Fibroblast of the aortic adventitia (primary cell): ENCODE measurements at places on chromosomes 16 and 17.

DNA sequence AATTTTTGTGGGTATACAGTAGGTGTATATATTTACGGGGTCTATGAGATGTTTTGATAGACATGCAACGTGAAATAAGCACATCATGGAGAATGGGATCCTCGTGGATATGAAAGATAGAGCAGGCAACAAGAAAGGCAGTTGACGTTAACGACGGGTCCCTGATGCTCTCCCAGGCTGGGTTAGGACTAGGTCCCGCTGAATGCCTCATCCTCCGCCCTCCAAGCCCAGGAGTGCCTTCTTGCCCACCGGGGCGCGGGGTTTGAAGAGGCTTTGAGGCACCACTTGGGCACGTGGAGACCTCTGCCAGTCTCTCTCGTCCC is 9.5 kb upstream of the ZFP90 start:
- DNase-seq = no peak

- no peak for DNase-seq
Measured at GRCh38 chr17:20613248-20613647, 33.7 kb downstream of the CDRT15L2 start.

DNA sequence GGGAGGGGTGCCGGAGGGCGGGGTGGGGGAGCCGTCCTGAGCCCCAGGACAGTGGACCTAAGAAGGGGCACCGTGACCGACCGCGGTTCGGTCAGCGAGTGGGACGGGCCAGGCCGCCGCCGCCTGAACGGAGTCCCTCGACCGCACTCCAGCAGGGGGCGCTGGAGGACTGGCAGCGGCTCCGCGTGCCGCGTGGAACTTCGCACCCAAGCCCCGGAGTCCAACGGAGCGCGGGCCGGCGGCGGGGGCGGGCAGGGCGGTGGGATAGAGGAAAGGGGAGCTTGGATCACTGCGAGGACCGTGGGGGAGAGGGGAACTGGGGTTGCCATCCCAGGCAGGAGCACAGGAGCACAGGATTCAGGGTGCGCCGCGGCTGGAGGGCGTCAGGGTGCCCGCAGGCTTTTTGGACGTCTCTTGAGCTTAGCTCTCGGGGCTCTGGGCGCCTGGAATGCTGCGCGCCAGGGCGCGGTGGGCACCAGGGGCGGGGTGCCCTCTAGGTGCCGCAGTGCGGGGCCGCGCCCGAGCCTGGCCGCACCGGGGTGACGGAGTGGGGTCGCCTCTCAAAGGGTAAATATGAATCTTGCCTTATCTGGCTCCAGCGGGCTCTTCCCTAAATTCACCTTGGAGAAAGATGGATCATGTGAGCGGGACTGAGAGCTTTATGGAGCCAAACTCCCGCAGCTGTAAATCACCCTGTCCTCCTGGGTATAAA is 379 bp upstream of the OTOP2 start:
- DNase-seq = peak; percentile 35

GRCh38 chr17:77366206-77366557 is 225.4 kb downstream of the SEC14L1 start:
- DNase-seq = no peak

DNA sequence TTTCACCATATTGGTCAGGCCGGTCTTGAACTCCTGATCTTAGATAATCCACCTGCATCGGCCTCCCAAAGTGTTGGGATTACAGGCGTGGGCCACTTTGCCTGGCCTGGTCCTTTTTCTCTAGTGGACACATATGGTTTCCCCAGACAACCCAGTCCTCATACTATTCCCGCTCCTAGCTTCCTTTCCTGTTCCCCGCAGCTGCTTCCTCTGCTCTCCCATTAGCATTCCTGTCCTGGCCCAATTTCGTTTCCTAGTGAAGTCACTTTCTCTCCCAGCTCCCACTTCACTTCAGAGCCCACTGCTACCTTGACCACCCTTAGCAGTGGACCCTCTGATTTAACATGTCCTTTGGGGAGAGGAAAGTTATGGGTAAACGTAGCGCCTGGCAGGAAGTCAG is 11.3 kb downstream of the KATNIP start:
- DNase-seq = no peak

DNA sequence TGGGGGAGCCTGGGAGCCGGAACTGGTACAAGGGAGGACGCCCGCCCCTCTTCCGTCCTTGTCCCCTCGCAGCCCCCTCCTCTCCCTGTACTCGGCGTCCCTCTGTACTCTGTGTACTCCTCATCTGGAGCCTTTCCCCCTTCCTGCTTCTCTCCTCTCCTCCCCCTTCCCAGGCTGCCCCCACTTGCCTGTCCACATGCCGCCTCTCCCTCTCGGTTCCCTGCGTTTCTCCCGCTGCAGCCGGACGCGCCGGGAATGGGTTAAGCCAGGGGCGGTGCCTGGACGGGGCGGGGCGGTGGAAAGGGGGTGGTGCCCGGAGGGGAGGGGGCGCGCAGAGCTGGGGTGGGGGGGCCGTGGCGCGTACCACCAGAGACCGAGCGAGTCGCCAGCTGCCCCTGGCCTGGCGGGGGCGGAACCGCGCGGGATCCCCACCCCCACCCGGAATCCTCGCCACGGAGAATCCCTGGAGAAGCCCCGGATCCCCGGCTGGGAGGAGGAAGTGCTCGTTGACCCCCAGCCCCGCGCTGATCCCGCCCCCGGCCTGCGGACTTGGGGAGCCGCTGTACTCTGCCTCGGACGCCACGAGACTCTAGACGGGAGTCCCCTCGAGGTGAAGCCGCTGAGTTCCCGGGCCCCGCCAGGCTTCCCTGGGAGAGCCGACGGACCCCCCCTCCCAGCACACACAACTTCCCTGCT is 22.6 kb downstream of the GJD3 start:
- peak; percentile 57 for DNase-seq

- DNase-seq = no peak
Measured at GRCh38 chr17:72412650-72413076, 291.8 kb downstream of the SOX9 start.

GRCh38 chr17:58556833-58557250 is 42.4 kb upstream of the MTMR4 start:
- no peak for DNase-seq

DNA sequence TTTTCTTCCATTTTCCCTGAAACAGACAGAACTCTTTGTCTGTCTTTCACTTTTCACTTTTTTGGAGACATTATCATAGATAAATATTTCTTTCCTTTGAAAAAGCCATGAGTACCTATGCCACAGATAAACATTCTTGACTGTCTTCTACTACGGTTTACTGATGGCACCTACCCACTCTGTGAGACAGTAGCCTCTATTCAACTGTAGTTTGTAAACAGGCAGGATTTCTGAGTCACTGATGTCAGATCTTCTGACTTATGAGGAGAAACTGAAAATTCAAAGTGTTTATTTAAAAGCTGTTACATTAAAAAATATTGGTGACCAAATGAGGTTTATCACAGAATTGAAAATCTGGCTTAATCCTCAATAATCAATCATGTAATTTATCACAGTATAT is 658.4 kb downstream of the TOX3 start:
- no peak for DNase-seq

GRCh38 chr17:74373838-74374606 is 6.7 kb downstream of the GPR142 start:
- no peak for DNase-seq

GRCh38 chr16:88442727-88443576 is 10.1 kb upstream of the ZFPM1 start:
- peak; percentile 63 for DNase-seq

GRCh38 chr16:54341892-54342776 is 55.5 kb upstream of the IRX3 start:
- peak; percentile 21 for DNase-seq

DNA sequence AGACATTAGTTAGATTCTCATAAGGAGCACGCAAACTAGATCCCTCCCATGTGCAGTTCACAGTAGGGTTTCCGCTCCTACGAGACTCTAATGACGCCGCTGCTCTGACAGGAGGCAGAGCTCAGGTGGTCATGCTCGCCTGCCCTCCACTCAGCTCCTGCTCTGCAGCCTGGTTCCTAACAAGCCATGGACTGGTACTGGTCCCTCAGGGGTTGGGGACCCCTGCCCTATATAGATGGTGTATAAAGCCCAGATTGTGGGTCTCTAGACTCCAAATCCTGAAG is 52.1 kb upstream of the LYRM9 start:
- DNase-seq = no peak

DNA sequence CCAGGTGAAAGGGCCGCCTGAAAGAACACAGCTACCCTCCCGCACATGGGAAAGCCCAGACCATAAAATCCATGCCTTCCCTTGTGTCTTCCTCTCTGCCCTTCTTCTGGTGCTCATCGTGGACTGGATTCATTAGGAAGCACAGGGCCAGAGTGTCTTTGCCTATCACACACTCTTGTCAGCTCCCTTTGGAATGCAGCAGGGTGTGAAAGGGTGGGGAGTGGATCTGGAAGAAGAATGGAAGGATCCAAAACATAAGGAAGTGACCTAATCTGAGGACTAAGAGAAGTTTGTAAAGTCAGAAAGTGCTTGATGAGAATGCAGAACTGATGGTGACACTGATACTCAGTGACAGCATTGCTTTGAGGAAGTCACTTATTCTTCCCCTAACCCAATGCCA is 1147.3 kb upstream of the GOT2 start:
- no peak for DNase-seq

- peak; percentile 41 for DNase-seq
Measured at GRCh38 chr17:51224402-51225262, 35.2 kb downstream of the MBTD1 start.

- peak; percentile 96 for DNase-seq
Measured at GRCh38 chr16:72848759-72849664, 198.9 kb downstream of the ZFHX3 start.

- no peak for DNase-seq
Measured at GRCh38 chr16:12677502-12677901, 126.2 kb downstream of the CPPED1 start.

DNA sequence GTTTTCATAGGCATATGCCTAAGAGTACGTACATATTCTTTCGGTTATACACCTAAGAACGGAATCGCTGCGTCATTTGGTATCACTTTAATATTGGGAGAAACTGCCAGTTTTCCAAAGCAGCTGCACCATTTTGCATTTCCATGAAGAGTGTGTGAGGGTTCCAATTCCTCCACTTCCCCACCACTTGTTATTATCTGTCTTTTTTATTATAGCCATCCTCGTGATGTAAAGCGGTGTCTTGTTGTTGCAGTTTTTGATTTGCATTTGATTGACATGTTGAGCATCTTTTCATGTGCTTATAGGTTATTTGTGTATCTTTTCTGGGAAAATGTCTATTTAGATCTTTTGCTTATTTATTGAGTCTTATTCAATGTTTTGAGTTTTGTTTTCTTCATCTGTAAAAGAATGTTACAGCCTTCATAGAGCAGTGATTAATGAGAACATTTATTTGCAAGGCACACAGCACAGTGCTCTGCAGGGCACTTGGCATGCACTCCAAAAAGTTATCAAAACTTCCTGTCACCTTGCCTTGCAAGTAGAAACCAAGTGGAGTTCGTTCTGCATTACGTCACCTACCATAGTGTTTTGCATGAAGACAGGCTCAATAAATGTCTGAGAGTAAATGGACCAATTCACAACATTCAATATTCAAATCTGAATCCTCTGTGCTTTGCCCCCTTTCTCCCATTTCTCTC is 26.6 kb upstream of the ST6GALNAC1 start:
- DNase-seq = no peak

DNA sequence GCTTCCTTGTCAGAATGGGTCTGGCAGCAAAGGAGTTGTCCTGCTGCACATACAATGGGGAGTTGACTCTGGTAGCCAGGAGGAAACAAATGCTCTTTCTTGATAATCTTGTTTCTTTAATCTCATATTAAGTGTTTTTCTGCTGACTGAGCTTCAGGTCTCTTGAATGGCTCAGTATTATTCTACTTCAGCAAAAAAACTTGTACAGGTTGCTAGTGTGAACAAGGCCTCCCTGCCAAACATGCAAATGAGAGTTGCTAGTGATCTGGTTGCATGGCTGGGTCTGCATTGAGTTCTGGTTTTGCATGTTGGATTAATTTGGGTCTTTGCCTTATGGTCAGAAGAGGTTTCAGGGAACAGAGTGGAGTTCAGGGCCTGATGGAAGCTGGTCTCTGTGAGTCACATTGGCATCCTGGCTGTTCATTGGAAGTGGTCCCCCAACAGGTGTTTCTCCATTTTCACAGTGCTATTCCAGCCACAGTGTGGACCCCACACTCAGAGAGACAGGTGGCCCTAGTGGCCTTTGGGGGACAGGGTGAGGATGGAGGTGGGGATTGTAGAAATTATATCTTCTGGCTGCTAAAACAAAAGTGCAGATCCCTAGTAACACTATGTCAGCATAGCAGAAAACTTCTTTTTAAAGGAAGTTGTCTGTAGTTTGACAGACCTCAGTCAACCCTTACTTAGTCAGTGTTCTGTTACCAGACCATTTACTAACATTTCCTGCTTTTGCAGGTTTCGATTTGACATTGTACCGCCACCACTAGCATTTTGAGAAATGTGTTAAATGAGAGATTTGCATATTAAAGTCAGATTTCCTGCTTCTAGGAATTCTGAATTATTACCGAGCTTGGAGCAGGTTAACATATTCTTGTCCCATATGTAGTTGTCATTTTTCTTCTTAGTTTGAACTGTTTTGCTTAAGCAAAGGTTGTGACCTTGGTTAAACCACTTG is 47.1 kb downstream of the EPN2 start:
- DNase-seq = no peak

DNA sequence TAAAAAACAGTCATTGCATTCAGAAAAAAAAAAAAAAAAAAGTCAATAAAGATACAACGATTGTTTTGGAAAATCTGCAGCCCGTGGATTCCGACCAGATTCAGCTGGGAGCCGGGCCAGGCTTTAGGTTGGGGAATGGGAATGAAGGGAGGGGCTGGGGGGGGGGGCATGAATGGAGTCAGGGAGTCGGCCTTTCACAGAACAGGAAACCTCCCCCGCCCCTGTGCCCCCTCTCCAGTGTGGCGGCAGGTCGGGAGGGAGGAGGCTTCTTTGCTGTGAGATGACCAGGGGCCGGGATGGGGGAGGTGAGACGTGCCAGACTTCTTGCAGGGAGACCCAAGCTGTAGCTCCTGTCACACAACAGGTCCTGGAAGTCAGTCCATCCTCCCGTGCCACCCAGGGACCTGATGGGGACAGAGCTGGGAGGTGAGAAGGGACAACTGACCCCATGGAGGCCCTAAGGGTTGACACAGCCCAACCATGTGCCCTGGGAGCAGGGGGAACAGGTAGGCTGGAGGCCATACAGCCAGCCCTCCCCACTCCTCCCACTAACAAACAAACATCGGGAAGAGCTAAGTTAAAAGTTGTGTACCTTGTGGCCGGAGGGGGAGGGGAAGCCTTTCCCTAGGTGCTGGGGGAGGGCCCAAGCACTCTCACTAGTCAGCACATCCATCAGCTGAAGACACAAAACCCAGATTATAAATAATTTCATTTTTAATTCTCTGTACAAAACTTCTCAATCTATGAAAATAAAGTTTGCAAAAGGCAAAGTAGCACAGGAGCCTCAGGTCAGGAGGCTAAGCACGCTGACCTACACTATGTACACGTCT is 25.2 kb downstream of the SREBF1 start:
- DNase-seq = no peak

GRCh38 chr17:31535581-31535981 is 144.1 kb downstream of the RAB11FIP4 start:
- DNase-seq = no peak

GRCh38 chr17:28317966-28318758 is 838 bp upstream of the TMEM97 start:
- no peak for DNase-seq
